NB4 (cell line): ENCODE measurements at places on chromosomes 5 and 9.

- DNase-seq = peak; percentile 80
Observed at GRCh38 chr5:17343675-17344074, 126.2 kb downstream of the BASP1 start.

DNA sequence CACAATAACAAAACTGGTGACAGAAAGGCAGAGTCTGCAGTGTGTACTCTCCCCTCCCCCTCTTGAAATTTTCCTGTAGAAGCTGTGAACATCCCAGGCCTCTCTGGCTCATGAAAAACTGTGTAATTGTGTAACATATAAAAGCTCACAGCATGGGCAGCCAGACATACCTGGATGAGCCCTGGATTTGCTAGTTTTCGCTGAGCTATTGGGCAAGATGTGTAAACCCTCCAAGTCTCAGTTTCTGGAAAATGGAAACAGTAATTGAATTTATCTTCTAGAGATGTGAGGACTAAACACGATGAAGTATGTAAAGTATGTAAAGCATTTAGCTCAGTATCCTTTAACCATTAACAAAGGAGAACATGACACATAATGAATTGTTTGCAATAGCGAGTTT, 143.2 kb upstream of the ANKH start:
- no peak for DNase-seq

GRCh38 chr9:19564396-19565061, 155.7 kb downstream of the ACER2 start:
- no peak for DNase-seq

- no peak for DNase-seq
Observed at GRCh38 chr9:34773306-34773910, 63.5 kb upstream of the CCL21 start.

DNA sequence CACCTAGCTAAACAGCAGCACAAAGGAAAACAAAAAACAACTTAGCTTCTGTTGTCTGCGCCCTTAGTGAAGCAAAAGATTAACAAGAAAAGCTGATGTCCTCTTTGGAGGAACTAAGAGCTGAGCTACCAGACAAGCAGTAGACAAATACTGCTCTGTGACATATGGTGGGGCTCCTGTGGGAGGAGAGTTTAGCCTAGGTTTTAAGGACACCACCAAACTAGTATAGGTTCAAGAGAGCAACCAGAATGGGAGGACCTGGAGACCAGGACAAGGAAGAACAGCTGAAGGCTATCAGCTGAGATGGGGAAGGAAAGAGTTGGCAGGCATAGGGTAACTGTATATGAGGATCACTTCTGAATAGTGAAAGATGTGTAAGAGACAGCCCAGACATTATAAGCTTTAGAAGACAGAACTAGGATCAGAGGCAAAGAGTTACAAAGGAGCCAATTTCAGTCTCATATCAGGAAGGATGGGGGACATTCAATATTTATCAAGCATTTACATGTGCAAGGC, 27.2 kb downstream of the FBXW2 start:
- DNase-seq = no peak

GRCh38 chr5:158466191-158466590, 607.2 kb upstream of the CLINT1 start:
- DNase-seq = peak; percentile 31

- DNase-seq = no peak
Observed at GRCh38 chr9:8766096-8766495, 966.5 kb upstream of the DMAC1 start.

- no peak for DNase-seq
Observed at GRCh38 chr5:2776337-2777302, 25.1 kb upstream of the IRX2 start.

GRCh38 chr5:43019614-43020398, 20.3 kb downstream of the ANXA2R start:
- DNase-seq = peak; percentile 94

DNA sequence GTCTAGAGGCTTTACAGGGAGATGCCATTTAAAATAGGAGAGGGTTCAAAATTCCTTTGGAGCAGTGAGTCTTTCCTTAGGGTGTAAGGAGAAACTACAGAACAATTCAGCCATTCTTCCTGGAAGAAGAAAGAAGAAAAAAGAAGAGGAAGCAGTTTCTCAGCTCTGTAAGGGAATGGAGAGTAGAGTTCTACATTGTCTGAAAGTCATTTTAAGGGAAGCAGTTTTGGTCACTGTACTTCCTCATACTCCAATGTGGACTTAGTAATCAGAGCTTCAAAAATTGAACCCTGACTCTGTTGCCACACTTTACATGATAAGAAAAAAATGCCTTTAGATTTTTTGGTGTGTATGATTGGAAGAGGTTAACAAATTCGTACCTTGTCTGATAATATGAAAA, 122.4 kb downstream of the LRRC70 start:
- peak; percentile 11 for DNase-seq

DNA sequence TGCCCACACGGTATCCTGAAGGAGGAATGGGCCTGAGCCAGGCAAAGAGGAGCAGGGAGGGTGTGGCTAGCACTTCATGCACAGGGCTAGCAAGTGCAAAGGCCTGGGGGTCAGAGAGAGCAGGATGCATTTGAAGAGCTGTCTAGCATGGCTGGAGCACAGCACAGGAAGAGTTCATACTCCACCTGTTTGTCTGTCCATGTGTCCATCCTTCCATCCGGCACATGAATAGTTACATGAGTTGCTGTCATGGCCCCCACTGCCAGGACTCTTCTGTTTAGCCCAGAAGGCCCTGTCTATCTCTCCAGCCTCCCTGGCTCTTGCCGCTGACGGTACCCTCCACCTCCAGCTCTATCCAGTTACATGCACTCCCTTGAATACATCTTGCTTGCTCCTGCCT, 17.1 kb downstream of the RGS3 start:
- DNase-seq = no peak

DNA sequence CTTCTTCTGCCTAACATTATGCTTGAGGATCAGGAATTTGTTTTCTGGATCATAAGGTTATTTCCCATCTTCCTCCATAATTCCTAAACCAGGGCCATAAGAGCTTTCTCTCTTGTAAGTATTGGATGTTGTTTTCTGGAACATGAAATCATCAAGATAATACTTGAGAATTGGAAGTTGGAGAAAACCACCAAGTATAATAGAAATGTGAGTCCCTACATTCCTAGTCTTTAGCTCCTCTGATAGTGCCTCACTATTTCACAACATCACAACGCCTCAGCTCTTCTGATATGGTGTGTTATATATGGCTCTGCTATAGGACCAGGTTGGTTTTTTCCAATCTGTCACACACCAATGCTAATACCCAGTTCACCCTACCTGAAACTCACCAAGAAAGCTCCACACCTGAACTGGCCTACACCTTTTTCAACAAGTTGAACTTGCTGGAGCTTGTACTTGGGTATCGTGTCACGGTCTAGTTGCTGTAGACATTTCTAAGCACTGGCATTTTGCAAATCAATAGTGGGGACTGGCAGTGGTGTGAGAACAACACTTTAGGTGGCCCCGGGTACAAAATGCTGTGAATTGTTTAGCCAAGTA, 141.1 kb downstream of the ACTBL2 start:
- DNase-seq = no peak
